ENCODE measurements at places on chromosomes 3 and 15. TPM values are rescaled to one million over a fixed set of nuclear protein-coding genes. Genes with fewer than 3 reads are reported as not detected.

Gene NRG4
- polyA plus RNA-seq, result 3.7 TPM

GRCh38 chr3:13509059-13509815 is 29.1 kb downstream of the HDAC11 start:
- no peak for DNase-seq

- DNase-seq, result no peak
Measured at GRCh38 chr3:116378077-116378476, 67.2 kb downstream of the LSAMP start.

DNA sequence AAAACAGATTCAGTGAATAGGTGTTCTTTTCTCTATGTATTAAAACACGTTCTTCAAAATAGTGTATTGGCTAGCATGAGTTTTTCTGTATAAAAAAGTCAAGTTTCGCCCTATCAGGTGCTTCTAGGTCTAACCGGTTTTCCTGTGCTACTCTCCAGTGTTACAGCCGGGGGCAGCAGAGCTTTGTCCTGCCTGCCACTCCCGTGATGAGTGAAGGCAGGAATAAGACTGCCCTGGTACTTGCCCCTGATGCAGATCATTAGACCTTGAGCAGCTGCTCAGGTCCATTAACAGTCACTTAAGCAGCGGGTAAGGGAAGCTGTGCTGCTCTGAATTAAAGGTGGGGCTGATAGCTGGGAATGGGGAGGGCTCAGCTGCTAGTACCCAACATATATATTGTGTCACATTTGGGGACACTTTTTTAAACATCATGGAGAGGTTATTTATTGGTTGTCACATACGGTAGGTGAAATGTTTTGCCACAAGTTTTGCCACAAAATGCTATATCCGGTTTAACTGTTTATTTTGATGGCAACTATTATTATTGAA is 1.3 kb upstream of the UNC13C start:
- peak; percentile 29 for DNase-seq

- no peak for DNase-seq
Measured at GRCh38 chr3:98971169-98971681, 69.7 kb upstream of the DCBLD2 start.

Gene GHSR
- not detected for polyA plus RNA-seq

Gene LRRC2
- 0.43 TPM for polyA plus RNA-seq

DNA sequence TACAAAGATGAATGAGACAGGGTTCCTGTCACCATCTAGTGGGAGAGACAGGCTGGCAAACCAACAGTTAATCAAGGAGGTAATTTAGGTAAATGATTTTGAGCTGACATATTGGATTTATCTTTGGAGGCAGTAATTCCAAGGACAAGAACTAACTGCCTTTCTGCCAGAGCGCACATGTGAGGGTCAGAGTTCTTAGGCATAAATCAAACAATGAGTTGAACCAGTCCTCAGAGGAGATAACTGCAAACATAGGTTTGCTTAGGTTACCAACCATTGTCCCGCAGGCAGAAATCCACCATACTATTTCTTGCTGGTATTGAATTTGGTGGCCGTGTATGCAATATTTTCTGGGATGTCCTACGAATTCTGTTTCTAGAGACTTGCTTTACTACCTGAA is 14.2 kb upstream of the PPP1R2 start:
- no peak for DNase-seq
